Substantia nigra (tissue), 51 donors: ENCODE measurements at places on chromosomes 13 and 19.

GRCh38 chr19:30930941-30931706 lies 418.1 kb downstream of the TSHZ3 start:
- no peak for DNase-seq

DNA sequence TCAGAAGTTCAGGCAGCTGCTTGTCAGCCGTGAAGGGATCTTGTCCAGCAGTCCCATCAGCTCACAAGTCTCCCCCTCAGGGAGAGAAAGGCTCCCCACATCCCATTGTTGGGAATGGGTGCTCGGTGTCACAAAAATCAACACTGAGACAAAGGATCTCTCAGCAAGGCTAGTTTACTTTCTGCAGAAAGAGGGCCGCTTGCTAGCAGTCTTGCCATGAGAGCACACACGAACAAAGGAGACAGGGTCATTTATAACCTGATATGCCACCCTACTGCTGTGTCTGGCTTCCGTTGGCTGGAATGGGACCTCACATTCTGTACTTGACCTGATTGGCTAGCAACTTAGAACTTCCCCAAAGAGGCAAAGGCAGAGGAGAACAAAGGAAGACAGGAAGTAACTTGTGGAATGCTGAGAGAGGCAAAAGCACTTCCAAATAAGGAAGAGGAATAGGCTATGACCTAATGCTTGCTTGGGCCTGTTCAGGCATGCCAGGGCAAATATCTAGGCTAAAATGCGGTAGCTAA lies 8.7 kb upstream of the IGFL3 start:
- DNase-seq, result no peak

- DNase-seq, result no peak
Observed at GRCh38 chr19:33465834-33466233, 55.8 kb downstream of the PEPD start.

- no peak for DNase-seq
Observed at GRCh38 chr13:43088093-43088511, 64.7 kb downstream of the DNAJC15 start.

DNA sequence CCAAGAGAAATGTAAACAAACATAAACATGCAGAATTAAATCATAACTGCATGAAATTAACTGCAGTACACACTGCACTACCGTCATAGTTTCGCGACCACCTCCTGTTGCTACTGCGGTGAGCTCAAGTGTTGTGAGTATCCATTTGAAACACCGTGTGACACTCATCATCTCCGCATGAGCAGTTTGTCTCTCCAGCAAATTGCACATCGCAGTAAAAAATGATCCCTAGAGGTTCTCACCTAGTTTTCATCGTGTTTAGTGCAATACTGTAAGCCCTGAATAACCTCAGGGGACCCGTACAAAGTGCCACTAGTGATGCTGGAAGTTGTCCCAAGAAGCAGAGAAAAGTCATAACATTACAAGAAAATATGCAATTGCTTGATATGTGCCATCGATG lies 147.7 kb downstream of the DPF1 start:
- no peak for DNase-seq

GRCh38 chr13:45594764-45595163 lies 20.8 kb downstream of the ERICH6B start:
- no peak for DNase-seq

- DNase-seq, result no peak
Observed at GRCh38 chr19:40588926-40589569, 12.1 kb upstream of the LTBP4 start.

GRCh38 chr19:40836754-40837429 lies 13.4 kb downstream of the CYP2A6 start:
- no peak for DNase-seq

DNA sequence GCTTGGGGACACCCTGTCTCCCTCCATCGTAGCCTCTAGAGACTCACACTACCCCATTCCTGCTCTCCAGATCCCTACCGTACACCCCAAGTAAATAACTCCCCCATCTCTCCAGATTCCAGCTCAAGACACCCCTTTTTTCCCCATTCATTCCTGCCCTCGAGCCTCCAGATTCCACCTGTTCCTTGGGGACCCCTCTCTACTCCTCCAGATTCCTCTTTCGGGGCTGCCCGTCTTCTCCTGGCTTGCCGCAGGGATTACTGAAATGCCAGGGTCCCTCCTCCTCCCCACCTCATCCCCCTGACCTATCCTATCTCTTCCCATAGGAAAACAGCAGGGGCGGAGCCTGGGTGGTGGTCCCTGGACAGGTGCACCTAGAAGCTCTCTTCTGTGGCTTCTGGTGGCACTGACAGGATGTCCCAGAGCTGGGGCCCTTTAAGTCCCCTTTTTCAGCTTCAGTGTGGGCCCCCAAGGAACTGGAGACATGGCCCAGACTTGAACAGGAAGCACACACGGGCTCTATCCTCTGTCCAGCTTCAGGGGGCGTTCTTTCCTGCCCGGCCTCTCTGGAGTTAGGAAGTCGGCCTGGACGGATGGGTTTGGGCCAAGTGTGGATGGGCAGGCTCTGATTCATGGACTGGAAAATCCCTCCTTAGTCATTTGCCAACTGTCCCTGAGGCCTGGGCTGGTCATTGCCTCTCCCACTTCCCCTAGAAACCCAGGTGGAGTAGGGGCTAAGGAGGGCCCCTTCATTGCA lies 1.2 kb downstream of the ZSWIM4 start:
- no peak for DNase-seq

DNA sequence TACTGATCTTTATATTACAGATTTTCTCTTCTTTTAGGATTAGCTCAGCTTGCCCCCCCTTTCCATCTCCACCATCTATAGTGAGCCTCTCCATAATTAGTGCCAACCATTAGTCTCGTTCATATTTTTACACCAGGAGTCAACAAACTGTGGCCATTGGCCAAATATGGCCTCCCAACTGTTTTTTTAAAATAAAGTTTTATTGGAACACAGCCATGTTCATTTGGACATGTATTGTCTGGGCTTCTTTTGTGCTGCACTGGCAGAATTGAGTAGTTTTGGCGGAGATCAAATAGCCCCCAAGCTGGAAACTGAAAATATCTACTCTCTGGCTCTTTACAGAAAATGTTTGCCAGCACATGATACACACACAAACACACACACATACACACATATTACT lies 18.4 kb downstream of the ZNF175 start:
- no peak for DNase-seq

GRCh38 chr19:28377077-28377476 lies 835.9 kb downstream of the UQCRFS1 start:
- DNase-seq, result no peak

- DNase-seq, result no peak
Observed at GRCh38 chr13:41928323-41928722, 32.6 kb downstream of the VWA8 start.

- peak; percentile 76 for DNase-seq
Observed at GRCh38 chr13:45047394-45048310, 58.3 kb downstream of the GPALPP1 start.

- DNase-seq, result no peak
Observed at GRCh38 chr19:46489445-46490272, 6.0 kb downstream of the PNMA8B start.

GRCh38 chr13:41061914-41062837 lies 867 bp downstream of the WBP4 start:
- DNase-seq, result no peak

DNA sequence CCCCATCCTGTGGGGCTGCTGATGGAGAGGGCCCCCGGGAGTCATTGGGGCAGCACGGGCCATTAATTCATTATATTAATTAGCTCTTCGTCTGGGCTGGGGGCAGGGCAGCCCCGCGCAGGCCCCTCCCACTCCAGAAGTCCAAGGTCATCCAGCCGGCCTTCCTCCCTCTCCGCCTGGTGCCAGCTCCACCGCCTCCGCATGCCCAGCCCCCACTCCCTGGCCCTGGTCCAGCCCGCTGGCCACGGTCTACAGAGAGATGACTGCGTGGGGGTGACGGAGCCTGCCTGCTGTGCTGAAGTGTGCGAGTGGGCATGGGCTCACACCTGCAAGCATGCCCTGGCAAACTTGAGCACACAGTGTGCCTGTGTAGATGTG lies 8.8 kb downstream of the IGLON5 start:
- DNase-seq, result no peak

DNA sequence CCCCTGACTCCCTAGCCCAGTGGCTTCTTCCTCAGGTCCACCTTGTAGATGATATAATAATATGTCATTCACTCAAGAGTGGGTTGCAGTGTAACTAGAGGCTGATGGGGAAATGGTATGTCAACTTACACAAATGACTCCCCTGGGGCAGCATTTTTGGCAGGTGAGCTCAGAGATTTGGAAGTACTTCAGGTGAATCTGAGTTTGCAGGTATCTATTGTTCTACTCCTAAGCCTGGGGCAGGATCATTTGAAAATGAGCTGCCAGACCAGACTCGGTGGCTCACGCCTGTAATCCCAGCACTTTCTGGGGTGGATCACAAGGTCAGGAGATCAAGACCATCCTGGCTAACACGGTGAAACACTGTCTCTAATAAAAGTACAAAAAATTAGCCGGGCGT lies 11.6 kb upstream of the CNMD start:
- no peak for DNase-seq

DNA sequence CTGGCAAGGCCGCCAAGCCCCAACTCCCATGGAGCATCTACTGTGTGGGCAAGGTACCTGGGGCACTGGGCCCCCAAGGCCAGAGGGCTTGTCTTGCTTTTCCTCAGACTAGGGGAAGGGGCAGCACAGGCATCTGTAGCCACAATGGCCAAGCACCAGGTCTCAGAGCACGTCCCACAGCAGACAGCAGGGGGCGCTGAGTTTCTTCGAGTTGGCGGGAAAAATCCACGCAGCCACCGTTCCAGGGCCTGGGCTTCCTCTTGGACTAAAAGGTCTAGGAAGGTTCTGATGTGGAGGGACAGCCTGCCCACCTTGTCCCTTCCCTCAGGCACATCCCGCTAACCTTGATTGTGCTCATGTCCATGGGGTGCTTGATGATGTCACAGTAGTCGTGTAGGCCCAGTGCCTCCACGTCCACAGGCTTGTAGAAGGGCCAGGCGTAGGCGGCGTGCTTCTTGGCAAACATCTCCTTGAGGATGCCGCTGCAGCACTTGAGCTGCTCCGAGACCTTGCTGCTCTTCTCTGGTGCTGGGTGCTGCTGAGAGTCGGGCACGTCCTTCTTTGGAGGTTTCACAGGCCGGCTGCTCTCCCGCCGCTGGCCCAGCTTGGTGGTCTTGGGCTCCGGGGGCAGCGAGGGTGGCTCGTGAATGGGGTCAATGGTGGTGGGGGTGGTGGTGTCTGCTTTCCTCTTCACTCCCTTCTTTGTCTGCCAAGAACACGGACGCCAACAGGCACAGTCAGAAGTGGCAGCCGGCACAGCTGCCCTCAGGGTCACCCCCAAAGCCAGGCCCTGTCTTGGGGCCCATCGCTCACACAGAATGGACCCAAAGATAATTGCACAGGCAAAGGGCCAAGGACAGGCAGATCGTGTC lies 32.0 kb upstream of the EPHX3 start:
- DNase-seq, result no peak

GRCh38 chr13:51553531-51553930 lies 30.7 kb upstream of the WDFY2 start:
- DNase-seq, result no peak

DNA sequence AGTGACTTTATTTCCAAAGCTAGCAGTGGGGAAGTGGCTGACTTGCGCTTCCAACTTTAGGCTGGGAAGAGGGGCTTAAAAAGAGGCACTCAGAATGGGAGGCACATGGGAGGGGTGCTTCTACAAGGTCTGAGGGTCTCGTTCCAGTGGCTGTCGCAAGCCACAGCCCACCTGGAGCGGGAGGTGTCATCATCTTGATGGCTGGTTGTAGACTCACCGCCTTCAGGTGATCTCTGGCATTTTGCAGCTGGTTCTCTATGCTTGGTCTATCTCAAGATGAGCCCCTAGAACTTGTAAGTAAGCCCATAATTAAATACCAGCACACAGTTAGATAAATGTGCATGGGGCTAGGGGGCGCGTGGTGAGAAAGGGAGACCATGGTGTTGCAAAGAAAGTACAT lies 9.2 kb downstream of the TEX29 start:
- no peak for DNase-seq

DNA sequence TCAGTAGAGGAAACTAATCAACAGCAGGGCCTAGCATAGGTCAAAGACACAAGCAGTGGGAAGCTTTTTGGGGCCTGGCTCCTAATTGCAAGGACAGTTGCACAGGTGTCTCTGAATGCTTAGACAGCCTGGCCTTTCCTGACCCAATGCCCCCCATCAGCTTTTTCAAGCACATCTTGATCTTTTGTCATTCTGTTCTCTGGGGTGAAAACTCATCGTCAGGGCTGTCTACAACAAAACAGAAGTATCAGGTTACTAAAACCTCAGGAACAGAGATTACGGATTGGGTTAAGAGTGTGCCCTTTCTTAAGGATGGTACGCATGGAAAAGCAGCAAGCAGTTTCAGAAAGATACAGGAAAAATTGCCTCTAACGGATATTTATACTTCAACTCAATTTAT lies 8.3 kb upstream of the ZNF254 start:
- no peak for DNase-seq

DNA sequence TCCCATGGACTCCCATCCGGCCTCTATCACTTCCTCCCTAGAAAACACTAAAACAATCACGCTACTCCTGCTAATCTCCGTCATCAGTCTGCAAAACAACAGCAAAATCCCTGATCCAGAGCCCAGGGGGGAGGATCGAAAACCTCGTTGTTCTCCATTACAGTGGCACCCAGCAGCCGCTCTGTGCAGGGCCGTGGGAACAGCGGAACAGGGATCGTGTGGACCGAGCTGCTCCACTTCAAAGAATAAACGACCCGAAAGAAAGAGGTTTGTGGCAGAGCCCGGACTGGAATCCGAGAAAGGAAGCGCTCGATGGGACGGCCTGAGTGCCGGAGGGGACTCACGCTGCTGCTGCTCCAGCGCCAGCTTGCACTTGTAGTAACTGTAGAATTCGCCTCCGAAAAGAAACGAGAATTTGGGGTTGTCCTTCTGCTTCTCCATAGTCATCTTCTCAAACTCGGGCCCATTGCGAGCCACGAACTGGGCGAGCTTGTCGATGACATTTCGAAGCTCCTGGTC lies 652 bp downstream of the CHERP start:
- DNase-seq, result no peak

DNA sequence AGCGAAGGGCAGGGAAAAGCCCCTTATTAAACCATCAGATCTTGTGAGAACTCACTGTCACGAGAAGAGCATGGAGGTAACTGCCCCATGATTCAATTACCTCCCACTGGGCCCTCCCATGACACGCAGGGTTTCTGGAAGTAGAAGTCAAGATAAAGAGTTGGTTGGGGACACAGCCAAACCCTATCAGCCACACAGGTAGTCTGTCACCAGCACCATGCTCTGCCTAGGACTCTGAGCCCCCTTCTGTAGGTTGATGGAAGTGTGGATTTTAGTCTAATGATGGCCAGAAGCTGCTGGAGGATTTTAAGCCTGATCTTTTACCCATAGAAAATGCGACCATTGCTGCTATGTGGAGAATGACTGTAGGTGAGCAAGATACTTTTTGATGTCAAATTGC lies 60.8 kb downstream of the ARHGEF7 start:
- DNase-seq, result no peak

- DNase-seq, result no peak
Observed at GRCh38 chr13:33119022-33119781, 103.0 kb downstream of the KL start.

DNA sequence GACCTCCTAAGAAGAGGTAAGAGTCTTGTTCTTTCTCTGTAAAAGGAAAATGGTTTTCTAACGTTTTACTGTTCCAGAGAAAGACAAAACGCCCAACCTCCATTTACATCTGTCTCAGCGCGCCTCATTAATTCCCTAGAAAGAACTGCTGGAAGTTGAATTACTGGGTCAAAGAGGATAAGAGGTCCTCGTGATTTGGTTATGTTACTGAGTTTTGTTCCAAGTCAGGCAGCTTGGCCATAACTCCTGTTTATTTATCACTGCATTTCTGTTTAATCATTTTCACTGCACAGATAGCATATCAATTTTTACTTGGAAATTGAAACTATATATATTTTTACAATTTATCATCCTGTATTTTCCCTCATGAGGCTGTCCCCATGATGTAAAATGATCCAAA lies 112.9 kb upstream of the PEG3 start:
- DNase-seq, result no peak
